A549 (cell line): ENCODE measurements at places on chromosomes 6 and 20. TPM values are rescaled to one million over a fixed set of nuclear protein-coding genes. Genes with fewer than 3 reads are reported as not detected.
A peak's percentile ranks its signal among the peaks of the same experiment; 100 is the strongest.

Gene C6orf118
- polyA plus RNA-seq: 0.07 to 0.20 TPM (median 0.12 TPM) in 3 replicates

Gene BTBD3
- 16.3 TPM in 3 replicates for polyA plus RNA-seq

Gene RIMS1
- polyA plus RNA-seq: not detected in 3 replicates

Gene NOP56
- polyA plus RNA-seq: 658 to 761 TPM (median 681 TPM) in 3 replicates

Gene AGER
- polyA plus RNA-seq: 1.4 to 2.4 TPM (median 2.1 TPM) in 3 replicates

Gene AIF1
- not detected in 3 replicates for polyA plus RNA-seq

Gene HLA-DRB5
- polyA plus RNA-seq: not detected in 3 replicates

Gene LYRM4
- polyA plus RNA-seq: 24.4 to 26.0 TPM (median 25.6 TPM) in 3 replicates

Gene IL20RA
- not detected in 3 replicates for polyA plus RNA-seq

Gene TCP11
- polyA plus RNA-seq: not detected in 3 replicates

Gene SLPI
- 3.7 to 4.5 TPM (median 3.7 TPM) in 3 replicates for polyA plus RNA-seq

Gene GPLD1
- 1.2 to 1.6 TPM (median 1.3 TPM) in 3 replicates for polyA plus RNA-seq

Gene BANF2
- polyA plus RNA-seq: not detected in 3 replicates

DNA sequence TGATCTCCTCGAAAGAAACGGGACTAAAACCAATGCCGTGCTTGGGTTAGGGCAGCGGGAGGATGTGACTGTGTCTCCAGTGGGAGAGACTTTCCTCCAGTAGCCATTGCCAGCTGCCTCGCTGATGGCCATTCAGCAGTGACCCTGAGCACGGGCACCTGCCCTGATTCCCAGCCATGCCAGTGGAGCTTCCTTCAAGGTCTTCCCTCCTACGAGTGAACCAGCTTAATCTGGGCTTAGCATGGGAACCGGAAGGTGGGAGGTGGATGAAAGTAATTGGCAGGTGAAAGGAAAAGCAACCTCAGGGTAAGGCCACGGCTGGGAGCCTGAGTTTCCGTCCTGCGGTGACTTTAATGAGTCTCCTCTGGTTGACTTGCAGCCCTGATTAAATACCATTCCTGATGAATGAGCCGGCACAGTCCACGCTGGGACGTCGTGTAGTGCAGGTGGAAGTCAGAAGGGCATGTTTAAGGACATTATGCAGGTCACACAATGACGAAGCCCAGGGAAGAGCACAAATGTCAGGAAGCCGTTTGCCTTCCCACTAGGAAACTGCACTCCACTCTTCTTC, 813.5 kb downstream of the QKI start:
- no peak for DNase-seq

DNA sequence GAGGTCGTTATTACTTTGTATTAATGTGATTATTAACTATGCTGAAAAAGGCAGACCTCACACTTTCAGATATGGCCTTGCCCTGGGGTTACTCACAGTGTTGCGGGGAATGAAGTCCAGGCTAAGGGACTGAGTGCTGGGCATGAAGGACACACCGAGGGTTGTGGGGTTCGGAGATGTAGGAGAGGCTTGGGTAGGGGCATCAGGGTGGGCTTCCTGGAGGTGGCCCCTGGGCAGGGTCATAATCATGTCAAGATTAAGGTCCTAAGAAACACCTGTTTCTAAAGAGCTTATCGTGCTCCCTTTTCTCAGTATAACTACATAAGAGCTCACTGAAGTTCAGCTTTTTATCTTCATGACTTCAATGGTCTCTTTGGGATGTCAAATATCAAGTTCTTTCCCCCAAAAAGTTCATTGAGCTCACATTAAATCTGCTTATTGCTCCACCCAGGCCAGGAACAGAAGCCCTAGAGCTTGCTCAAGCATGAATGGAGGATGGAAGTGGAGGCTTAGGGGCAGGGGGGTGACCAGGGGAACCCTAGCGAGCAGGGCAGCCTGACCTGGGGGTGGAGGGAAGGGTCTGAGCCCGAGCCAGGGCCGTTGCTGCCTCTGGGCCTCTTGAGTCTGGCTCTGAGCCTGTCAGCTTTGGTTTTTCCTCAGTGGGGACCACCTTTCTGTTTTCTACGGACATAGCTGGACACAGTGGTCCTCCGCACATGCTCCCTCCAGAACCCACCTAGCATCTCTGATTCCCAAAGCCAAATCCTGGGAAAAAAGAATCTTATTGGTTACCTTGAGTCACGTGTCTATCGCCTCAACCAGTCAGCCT, 37.3 kb upstream of the TGM2 start:
- DNase-seq: no peak

DNA sequence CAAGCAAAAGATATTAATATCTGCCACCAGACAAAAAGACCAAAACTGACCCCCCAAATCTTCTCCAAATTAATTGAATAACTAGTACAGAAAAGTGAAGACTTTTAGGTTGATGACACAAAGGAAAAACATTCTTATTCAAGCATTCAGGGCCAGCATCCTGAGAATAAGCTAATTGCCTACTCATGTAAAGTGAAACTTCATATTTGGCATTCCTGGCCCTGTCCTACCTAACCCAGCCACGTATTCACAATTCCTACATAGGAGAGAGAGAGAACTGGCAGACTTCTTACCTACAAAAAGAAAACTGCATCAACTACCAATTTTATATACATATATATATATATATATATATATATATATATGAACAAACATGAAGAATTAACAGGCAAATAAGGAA, 4.9 kb upstream of the ASCC3 start:
- no peak for DNase-seq

DNA sequence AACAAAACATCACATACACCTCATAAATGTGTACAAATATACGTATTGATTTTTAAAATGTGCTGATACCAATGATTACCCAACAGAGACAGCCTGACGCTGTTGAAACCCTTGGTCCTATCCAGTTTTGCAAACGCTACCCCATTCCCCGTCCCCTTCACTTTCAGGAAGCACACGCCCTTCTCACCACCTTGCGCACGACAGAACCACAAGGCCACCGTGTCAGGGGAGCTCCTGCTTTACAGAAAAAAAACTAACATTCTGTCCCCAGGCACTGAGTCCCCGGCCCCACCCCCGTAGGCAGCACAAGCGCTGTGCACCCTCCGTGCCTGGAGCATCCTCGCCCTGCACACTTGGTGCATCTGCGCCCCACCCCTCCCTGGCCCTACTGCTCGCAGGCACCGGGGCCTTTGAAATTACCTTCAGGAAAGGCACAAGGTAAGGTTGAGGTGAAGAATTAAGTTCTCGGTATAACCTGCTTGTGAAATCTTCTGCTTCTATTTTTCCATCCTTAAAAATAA, 58.5 kb downstream of the TAF4 start:
- no peak for DNase-seq

DNA sequence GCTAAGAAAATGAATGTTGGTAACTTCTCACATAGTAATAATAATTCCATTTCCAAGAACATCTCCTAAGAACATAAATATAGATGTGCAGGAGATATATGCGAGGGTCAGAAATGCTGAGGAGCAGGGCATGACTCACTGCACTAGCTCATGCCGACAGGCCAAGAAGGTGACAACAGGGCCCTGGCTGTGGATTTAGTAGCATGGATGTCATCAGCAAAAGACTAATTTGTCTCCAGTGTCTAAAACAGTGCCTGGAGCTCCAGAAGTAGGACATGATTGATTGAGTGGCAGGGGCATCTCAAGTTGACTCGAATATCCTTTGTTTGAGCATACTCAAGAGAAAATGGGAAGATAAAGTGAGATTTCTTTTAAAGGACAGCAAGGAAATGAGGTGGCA, 207.0 kb upstream of the FOXA2 start:
- no peak for DNase-seq

DNA sequence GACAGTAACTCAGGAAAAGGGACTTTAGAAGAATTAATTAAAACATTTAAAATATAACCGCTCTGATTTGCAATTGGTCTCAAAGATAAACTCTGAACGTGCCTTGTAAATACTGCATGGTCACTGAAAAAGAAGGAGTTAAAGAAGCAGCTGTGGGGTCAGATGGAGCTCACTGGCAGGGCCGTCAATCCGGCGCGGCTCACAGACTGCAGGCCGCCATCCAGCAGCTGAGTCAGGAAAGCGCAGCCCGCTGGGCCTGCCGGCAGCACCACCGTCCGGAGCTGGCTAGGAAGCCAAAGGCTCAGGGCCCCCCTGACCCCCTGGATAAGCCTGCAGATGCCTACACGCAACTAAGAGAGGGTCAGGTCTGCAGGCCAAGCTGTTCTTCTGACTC, 54.2 kb upstream of the FRMD1 start:
- no peak for DNase-seq

- DNase-seq: peak; percentile 76
Measured at GRCh38 chr6:159104163-159104925, 59.6 kb upstream of the TAGAP start.

- no peak for DNase-seq
Measured at GRCh38 chr6:19477563-19477962, 359.6 kb upstream of the ID4 start.

- DNase-seq: no peak
Measured at GRCh38 chr6:107819964-107820337, 4.2 kb downstream of the SCML4 start.

GRCh38 chr6:53399027-53399344, 50.2 kb upstream of the ELOVL5 start:
- DNase-seq: peak; percentile 16

- DNase-seq: no peak
Measured at GRCh38 chr6:147684906-147685305, 176.4 kb downstream of the SAMD5 start.

DNA sequence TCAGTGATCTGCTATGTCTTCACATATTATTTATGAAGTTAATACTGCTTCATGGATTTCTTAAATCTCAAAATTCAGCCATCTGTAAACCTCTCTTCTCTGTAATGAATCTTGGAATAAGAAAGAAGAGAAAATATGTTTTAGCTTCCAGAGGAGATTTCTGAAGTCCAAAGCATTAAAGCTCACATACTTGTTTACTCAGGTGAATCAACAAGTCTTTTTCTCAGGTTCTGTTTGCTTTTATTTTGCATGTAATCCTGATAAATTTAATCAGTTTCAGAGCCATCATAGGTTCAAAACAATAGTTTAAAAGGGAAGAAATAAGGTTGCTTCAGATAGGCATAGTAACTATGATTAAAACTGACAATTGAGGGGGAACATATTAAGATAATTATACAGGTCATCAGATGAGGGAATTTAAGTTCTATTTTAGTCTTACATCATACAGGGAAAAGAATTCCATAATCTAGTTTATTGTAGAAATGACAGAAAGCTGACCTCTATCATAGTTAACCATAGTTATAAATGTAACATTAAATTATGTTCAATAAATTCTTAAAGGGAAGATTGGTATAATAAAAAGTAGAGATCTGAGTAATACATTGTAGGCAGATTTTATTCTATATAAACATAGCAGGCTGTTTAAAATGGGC, 716.2 kb downstream of the EYS start:
- DNase-seq: no peak

GRCh38 chr6:110545081-110545872, 68.9 kb upstream of the SLC22A16 start:
- no peak for DNase-seq

DNA sequence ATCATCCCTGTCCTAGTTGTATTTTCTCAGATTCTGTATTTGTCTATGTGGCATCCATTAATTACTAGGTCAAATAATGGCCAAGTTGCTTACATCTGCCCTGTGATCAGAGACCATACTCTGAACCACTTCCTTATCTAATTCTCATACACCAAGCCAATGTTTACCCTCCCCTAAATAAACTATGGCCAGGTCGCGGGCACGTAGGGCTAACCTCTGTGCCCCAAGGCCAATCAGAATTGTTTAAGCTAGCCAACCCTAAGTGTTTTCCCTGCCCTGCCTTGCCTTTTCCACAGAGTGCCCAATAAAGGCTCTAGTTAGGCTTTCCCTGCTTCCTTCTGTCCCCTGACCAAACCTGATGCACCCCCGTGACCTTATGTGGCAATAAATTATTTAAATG, 2.8 kb upstream of the CALHM4 start:
- DNase-seq: no peak

- no peak for DNase-seq
Measured at GRCh38 chr20:48284837-48285236, 499.6 kb upstream of the SULF2 start.

DNA sequence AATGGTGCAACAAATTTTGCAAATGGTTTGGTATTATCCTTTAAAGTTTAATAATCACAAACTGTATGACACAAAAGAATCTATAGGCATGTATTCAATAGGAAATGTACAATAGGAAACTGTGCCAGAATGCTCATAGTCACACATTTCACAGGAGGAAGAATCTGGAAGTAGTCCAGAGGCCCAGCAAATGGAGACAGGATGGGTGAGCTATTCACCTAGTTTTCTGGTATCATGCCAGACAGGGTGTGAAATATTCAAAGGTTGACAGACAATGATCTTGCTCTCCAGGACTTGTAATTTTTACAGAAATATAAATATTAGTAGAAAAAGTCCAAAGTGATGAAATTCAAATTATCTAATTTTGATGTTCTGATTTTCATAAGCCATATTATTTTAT, 520.1 kb upstream of the IMPG1 start:
- no peak for DNase-seq

DNA sequence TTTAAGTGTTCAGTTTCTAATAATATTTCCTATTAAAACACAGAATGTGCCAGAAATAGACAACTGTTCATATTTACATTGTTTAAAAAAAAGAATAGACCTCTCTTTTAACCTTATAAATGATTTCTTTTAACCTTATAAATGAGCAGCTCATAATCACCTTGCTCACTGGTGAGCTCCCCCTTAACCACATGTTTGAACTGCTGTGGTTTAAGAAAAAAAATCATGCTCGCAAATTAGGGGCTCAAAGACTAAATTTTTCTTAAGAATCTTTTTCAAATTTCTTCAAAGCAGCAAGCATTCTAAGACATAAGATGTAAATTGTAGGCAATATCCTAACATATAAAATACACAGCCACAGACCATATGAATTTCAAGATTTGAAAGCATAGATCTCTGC, 32.8 kb downstream of the FAM8A1 start:
- no peak for DNase-seq

GRCh38 chr20:59837623-59838394, 95.6 kb downstream of the SYCP2 start:
- DNase-seq: no peak

GRCh38 chr6:168528474-168529095, 87.6 kb downstream of the SMOC2 start:
- DNase-seq: no peak

DNA sequence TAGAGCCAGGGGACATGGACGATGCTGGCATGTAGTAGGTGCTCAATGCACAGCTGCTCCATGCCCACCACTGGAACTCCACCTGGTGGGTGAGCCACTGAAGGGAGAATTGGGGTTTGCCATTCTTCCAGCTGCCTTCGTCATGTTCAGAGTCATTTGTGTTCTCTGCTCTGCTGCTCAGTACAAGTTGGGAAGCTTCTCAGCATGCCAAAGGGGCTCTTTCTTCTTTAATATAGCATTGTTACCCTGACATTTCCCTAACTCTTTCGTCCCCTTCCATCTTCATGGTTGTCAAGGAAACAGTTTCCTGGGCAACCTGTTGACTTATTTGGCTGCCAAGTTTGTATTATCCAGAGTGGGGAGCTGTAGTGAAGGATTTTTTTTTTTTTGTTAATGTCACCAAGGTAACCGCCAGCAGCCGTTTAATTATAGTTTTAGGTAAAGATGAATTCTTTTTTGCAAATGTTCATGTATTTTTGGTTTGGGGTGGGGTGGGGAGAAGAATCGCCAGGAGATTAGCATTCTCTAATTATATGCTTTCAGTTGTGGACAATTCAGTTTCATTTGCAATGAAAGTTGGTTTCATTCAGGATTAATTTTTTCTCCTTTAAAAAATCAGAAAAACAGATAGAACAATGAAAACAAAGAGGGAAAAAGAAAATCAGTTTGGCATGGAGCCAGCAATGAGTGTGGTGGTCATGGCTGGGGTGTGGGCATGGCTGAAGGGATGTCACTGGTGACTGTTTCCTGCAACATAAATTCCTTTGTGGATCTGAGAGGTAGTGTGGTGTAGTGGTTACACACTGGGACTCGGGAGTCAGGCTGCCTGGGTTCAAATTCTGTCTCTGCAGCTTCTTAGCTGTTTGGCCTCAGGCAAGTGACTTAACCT, 73.0 kb upstream of the KCNG1 start:
- peak; percentile 27 for DNase-seq

GRCh38 chr6:20061952-20062351, 150.3 kb downstream of the MBOAT1 start:
- no peak for DNase-seq
